ENCODE measurements at places on chromosomes 5 and 9.
A peak's percentile ranks its signal among the peaks of the same experiment; 100 is the strongest.

DNA sequence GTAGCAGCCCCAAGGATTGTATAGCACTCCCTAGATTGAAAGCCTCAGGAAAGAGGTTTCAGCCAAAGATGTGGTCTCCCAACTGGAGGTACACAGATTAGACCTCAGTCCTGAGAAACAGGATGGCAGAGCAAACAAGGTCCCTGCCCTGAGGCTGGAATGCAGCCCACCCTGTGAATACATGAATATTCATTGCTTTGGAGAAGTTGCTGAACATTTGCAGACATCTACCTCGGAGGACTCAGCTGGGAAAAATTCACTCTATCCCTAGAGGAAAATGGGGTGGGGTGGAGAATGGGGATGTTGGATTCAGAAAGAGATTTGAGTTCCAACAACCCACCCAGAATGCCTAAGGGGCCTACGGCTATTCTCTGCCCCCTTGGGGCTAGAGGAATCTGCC, 129.4 kb downstream of the SLIT3 start:
- no peaks in the 10 kb centered on the region for H3K27me3 ChIP-seq
- H3K27ac ChIP-seq: no peak overlapping the region
- no peaks in the 10 kb centered on the region for H3K4me1 ChIP-seq
- no peak for DNase-seq
- no peak overlapping the region for H3K4me3 ChIP-seq
- no peaks in the 10 kb centered on the region for H3K36me3 ChIP-seq

DNA sequence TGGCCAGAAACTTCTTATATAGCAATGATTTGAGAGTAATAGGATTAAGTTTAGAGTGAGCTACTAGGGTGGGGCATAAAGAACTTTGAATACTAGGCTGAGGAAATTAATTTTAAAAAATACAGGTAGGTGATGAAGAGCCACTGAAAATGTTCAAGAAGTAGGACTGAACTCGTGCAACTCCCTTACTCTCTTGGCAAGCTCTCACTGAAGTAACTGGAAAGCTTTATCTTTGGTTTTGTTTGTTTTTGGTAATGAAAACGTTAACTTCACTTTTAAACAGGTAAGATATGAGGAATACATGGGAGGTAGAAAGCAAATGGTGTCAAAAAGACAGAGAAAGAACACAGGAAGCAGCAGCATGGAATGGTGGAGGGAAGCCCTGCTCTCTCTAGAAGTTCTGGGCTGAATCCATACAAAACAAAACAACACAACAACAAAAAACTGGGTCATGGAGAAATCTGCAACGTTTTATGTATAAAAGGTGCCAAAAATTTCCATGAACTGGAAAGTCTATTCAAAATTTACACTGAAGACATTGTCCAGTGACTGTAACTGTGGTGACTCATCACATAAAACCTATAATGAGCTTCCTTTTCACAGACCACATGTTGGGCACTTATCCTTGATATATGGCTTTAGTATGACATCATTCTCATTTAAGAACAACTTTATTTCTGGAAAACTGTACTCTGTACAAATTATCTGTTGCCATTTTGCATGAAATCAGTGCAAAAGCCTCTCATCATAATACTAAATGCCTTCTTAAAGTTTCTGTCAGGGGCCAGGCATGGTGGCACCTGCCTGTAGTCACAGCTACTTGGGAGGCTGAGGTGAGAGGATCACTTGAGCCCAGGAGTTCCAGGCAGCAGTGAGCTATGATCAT, 91.2 kb upstream of the CHD1 start:
- no peaks in the 10 kb centered on the region for H3K36me3 ChIP-seq
- H3K4me3 ChIP-seq: no peak overlapping the region
- H3K4me1 ChIP-seq: no peaks in the 10 kb centered on the region

GRCh38 chr9:73155968-73156864, 4.6 kb downstream of the ANXA1 start:
- peaks cover 21% of the 10 kb centered on the region for H3K4me1 ChIP-seq
- H3K36me3 ChIP-seq: no peaks in the 10 kb centered on the region
- no peaks in the 10 kb centered on the region for H3K27me3 ChIP-seq
- peak overlapping the region; percentile 42 for H3K27ac ChIP-seq
- no peak overlapping the region for H3K4me3 ChIP-seq

DNA sequence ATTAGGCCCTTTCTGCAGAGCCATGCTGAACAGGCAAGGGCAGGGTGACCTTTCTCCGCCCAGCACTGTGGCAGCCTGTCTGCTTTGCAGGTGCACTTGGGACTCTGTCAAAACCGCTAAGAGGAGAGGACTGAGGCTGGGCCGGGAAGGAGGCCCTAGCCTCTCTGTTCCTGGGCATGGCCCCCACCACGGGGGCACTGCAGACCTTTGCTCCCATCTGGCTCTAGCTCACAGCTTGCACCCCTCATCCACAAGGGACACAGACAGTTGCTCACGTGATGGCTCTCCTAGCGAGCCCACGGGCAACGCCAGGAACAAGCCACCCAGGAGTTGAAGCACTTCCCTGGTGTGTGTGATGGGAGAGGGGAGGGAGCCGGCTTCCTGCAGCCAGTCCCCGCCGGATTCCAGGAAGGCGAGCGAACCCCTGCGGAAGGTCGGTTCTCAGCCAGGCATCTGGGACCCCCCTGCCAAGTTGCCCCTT, 43.0 kb upstream of the FCN1 start:
- no peak overlapping the region for H3K27ac ChIP-seq
- no peak overlapping the region for H3K4me3 ChIP-seq
- DNase-seq: no peak
- no peaks in the 10 kb centered on the region for H3K27me3 ChIP-seq
- no peaks in the 10 kb centered on the region for H3K36me3 ChIP-seq
- no peaks in the 10 kb centered on the region for H3K4me1 ChIP-seq

GRCh38 chr5:101943784-101944183, 352.3 kb downstream of the SLCO4C1 start:
- H3K4me3 ChIP-seq: no peak overlapping the region
- no peaks in the 10 kb centered on the region for H3K36me3 ChIP-seq
- no peaks in the 10 kb centered on the region for H3K27me3 ChIP-seq
- H3K27ac ChIP-seq: no peak overlapping the region

DNA sequence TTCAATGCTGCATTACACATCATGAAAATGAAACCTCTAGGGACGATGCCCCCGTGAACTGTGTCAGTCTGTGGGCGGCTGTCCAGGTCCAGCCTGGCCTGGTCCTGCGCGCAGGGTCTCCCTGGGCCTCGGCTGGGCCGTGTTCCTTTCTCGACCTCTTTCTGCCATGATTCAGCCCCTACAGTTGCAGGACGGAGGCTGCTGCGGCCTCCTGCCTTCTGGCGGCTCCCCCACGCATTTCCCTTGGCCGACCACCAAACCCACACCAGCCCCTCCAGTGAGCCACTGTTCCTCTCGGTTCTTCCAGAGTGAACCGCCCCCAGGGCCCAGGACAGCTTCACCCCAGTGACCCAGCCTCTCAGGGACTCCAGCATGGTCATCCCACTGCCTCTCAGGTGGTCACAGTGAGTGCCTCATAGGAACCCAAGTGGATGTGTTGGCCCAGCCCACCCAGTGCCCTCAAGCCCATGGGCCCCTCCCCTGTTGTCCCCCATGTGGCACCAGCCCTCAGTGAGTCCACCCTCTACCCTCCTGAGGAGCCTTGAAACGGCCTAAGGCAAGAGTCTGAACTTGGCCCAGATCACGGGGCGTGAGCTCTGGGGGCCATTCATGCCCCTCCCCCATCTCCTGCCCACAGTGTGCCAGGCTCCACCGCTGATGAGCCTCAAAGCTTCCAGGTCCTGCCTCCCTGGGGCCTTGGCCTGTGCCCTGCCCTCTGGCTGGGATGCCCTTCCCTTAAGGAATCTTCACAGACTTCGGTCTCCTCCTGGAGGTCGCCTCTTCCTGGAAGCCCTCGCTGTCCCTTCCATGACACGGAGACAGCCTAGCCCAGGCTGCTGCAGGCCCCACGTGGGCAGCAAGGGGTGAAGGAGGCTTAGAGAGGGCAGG, 10.0 kb upstream of the CLIC3 start:
- peaks cover 19% of the 10 kb centered on the region for H3K4me1 ChIP-seq
- no peaks in the 10 kb centered on the region for H3K27me3 ChIP-seq
- H3K27ac ChIP-seq: no peak overlapping the region
- peaks cover 12% of the 10 kb centered on the region for H3K36me3 ChIP-seq
- DNase-seq: no peak

GRCh38 chr9:92657296-92658094, 12.4 kb downstream of the IPPK start:
- DNase-seq: no peak
- no peak overlapping the region for H3K27ac ChIP-seq
- no peak overlapping the region for H3K4me3 ChIP-seq
- no peaks in the 10 kb centered on the region for H3K4me1 ChIP-seq

DNA sequence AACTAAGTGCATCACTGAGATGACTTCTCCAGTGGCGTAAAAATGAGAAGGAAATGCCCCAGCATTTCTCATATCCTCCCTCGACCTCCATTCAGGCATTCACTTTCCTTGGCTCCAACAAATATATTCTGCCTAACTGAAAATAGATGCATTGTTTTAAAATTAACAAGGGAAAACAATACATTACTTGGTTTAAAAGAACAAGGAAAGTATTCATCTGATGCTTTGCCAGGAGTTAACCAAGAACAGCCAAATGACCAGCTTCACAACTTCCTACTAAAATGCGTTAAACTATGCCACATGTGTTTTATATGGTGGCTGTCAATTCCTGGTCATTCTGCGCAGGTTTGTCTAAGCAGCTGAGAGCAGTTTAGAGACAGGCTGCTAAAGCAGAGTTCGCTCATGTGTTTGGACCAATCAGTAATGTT, 121.4 kb downstream of the GNAQ start:
- H3K36me3 ChIP-seq: peaks cover 3% of the 10 kb centered on the region
- H3K27ac ChIP-seq: no peak overlapping the region
- H3K4me1 ChIP-seq: peaks cover 41% of the 10 kb centered on the region

- no peak overlapping the region for H3K27ac ChIP-seq
- H3K27me3 ChIP-seq: no peaks in the 10 kb centered on the region
- no peak overlapping the region for H3K4me3 ChIP-seq
- no peaks in the 10 kb centered on the region for H3K4me1 ChIP-seq
Measured at GRCh38 chr5:127826011-127826410, 122.8 kb downstream of the CCDC192 start.

GRCh38 chr5:41435276-41435675, 75.1 kb downstream of the PLCXD3 start:
- H3K27me3 ChIP-seq: no peaks in the 10 kb centered on the region
- no peaks in the 10 kb centered on the region for H3K4me1 ChIP-seq
- no peak overlapping the region for H3K27ac ChIP-seq
- no peaks in the 10 kb centered on the region for H3K36me3 ChIP-seq

DNA sequence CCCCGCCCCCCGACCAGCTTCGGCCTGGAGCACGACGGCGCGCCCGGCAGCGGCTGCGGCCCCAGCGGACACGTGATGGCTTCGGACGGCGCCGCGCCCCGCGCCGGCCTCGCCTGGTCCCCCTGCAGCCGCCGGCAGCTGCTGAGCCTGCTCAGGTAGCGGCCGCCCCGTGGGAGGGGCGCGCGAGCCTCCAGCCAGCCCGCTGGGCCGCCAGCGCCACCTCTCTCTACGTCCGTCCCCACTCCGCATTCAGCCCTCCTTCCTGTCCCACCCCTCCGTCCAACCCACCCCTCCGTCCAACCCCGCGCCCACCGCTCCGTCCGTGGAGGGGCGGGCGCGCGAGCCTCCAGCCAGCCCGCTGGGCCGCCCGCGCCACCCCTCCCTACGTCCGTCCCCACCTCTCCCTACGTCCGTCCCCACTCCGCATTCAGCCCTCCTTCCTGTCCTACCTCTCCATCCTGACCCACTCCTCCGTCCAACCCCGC, 6.5 kb downstream of the ADAMTS13 start:
- H3K4me1 ChIP-seq: peaks cover 13% of the 10 kb centered on the region
- no peak for DNase-seq
- no peaks in the 10 kb centered on the region for H3K36me3 ChIP-seq
- H3K4me3 ChIP-seq: no peak overlapping the region
- no peaks in the 10 kb centered on the region for H3K27me3 ChIP-seq

DNA sequence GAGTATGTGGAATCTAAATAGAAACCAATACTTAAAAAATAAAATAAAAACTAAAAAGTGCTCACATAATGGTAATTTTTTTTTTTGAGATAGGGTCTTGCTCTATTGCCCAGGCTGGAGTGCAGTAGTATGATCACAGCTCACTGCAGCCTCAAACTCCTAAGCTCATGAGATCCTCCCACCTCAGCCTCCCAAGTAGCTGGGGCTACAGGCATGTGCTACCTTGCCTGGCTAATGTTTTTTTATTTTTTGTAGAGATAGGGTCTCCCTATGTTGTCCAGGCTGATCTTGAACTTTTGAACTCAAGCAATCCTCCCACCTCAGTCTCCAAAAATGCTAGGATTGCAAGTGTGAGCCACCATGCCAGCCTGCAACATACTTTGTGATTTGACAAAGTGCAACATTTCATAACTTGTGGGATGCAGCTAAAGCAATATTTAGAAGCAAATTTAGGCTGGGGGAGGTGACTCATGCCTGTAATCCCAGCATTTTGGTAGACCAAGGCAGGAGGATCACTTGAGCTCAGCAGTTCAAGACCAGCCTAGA, 18.4 kb downstream of the AP3B1 start:
- H3K4me3 ChIP-seq: no peak overlapping the region
- H3K27me3 ChIP-seq: no peaks in the 10 kb centered on the region
- H3K36me3 ChIP-seq: peaks cover 3% of the 10 kb centered on the region

DNA sequence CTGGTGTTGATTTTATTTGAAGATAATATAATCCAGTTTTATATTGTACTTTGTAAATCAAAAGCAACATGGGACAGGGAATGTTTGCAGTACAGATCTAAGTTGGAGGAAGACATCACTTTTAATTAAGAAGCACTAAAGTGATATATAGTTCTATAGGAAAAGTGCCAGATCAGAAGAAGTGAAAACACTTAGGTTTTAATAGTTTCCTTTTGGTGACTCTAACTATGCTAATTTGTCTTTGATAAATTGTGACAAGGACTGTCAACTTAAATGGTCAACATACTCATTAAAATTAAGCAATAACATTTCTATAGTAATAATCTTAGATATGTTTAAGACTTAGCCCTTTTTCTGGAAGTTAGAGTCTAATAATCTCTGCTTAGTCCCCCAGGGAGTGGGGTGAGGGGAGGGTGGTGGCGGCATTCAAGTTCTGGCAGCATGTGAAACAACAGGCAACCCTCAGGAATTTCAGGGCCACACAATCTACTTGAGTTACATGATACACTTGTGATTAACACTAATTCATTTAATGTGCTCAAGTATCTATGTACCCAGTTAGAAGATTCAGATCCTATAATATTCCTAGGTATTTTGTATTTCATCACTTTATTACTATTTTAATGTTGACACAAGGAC, 1026.5 kb downstream of the NR2F1-AS1 start:
- DNase-seq: no peak
- H3K4me1 ChIP-seq: no peaks in the 10 kb centered on the region
- H3K4me3 ChIP-seq: no peak overlapping the region
- no peaks in the 10 kb centered on the region for H3K27me3 ChIP-seq
- H3K27ac ChIP-seq: no peak overlapping the region
- H3K36me3 ChIP-seq: no peaks in the 10 kb centered on the region

DNA sequence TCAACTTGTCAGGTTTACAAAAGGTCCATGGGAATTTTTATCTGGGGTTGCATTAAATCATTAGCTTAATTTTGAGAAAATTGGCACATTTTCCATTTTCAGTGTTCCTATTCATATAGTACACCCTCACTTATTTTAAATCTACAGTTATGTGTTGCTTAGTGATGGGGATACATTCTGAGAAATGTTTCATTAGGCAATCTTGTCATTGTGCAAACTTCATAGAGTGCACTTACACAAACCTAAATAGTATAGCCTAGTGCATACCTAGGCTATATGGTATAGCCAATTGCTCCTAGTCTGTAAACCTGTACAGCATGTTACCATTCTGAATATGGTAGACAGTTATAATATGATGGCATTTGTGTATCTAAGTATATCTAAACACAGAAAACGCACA, 19.8 kb upstream of the FAM151B start:
- no peaks in the 10 kb centered on the region for H3K27me3 ChIP-seq
- no peak overlapping the region for H3K4me3 ChIP-seq
- H3K27ac ChIP-seq: no peak overlapping the region
- no peak for DNase-seq
- H3K36me3 ChIP-seq: peaks cover 16% of the 10 kb centered on the region

All from T-cell (primary cell).